ENCODE measurements at places on chromosomes 3 and 15. TPM values are rescaled to one million over a fixed set of nuclear protein-coding genes. Genes with fewer than 3 reads are reported as not detected.

The GFM1 gene
- 57.5 TPM for total RNA-seq

The SH2D7 gene
- not detected for total RNA-seq

The STX19 gene
- not detected for total RNA-seq

The GRK7 gene
- total RNA-seq, result not detected

The IQCF5 gene
- not detected for total RNA-seq

The IGDCC3 gene
- total RNA-seq, result not detected

The LRRC31 gene
- total RNA-seq, result not detected

The RARRES1 gene
- total RNA-seq, result 1.8 TPM

Measured in M059J (cell line).